ENCODE measurements at places on chromosomes 3 and 15.

- DNase-seq, result peak; percentile 59
Observed at GRCh38 chr3:87082796-87083440, 92.0 kb upstream of the VGLL3 start.

DNA sequence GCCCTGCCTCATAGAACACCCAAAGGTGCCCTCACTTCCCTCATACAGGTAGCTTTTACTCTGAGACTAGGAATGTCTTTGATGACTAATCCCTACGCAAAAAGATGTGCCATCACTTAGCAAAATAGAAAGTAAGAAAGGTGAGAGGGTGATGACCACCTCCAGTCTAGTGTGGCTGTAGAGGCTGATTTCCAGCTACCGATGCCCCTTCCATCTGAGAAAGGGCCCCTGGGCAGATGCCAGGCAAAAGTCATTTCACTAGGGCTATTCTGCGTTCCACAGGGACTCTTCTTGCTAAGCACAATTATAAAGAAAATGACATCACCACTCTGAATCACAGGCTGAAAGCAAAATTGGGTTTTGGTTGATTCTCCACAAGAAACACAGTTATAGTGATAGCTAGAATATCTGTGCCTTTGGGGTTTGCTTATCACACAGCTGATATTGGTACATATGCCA is 77.4 kb downstream of the RBPMS2 start:
- peak; percentile 72 for DNase-seq

- peak; percentile 66 for DNase-seq
Observed at GRCh38 chr3:45665101-45665572, 24.1 kb upstream of the SACM1L start.

DNA sequence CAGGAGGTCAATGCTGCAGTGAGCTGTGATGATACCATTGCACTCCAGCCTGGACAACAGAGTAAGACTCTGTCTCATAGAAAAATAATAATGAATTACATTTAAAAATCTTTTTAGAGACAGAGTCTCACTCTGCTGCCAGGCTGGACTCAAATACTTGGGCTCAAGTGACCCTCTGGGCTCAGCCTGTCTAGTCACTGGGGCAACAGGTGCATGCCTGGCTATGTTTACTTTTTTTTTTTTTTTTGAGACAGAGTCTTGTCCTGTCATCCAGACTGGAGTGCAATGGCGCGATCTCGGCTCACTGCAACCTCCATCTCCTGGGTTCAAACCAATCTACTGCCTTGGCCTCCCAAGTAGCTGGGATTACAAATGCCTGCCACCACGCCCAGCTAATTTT is 8.0 kb upstream of the PLEKHO2 start:
- DNase-seq, result no peak

GRCh38 chr15:89428246-89428645 is 68.1 kb downstream of the RHCG start:
- no peak for DNase-seq

DNA sequence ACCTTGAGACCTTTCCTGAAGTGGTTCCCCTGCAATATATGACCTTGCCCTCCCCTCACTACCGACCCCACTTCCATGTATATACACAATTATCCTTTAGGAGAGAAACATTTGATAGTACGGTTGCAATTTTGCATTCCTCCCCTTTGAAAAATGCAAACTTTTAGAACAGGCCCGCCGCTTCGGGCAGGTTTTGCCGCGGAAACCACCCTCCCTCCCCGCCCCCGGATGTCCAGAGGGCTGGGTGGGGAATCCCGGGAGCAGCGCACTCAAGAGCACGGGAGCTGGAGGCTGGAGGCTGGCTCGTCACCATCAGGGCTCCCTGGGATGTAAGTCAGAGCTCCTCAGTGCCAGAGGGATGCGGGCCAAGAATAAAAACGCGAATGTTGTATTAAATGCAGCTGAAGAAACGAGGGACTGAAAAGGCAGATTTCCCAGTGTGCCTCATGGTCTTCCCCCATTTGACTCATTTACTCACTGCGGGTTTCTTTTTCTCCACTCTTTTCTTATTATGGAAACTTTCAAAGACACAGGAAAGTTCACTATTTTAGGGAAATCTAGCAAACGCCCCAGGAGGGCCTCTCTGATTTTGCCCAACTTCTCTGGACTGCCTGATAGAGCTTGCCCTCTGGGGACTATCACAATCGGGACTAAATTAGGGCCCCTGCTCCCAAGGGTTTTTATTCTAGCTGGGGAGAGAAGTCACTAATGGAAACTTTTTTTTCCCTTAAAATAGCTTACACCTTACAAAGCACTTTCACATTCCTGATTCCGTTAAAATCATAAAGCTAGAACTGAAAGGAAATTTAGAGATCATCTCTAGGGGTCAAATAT is 2.9 kb upstream of the USP3 start:
- peak; percentile 87 for DNase-seq

GRCh38 chr3:72177075-72178050 is 392.4 kb upstream of the PROK2 start:
- peak; percentile 42 for DNase-seq

- peak; percentile 88 for DNase-seq
Observed at GRCh38 chr3:45145681-45146614, at the start of gene CDCP1. Gene CDCP1 (minus strand): TSS chr3:45146378. CDS start chr3:45146287, 91 bp downstream.

DNA sequence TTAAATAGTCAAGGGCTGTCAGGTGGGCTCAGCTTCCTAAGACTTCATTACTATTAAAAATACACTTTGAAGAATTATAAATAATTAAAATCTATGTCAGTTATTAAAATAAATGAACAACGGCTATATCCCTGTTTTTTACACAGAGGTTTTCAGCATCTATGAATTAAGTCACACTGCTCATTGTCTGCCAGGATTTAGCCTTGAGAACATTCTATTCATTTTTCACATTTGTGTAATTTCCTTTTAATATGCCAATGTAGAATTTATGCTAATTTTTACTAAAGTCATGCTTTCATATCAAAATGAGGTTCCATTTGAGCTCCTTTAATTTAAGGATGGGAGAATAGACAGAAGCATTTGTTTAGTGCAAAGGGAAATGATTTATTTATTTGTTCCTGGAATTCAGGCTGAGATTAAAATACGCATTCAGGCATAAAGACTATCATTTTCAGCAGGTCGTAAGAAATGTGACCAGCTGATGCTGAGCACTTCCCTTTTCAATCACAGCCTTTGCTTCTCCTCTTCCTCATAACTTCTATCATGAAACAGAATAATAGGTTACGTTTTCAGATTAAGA is 345.1 kb downstream of the MFSD1 start:
- no peak for DNase-seq

DNA sequence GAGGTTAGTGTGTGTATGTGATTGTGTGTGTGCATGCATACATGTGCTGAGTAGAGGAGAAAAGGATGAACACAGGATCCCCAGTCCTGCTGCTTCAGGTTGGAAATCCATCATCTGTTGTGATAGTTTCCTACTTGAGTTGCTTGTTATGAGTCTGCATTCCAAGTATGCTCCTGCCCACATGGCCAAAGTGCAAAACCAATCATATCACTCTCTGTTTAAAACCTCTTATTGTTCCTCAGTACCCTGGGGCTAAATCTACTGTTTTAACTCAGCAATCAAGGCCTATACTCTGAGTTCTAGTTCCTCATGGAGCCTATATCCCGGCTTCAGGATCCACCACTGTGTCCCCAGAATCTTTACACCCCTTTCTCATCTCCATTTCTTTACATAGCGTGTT is 139.9 kb upstream of the TLE3 start:
- DNase-seq, result no peak

- peak; percentile 89 for DNase-seq
Observed at GRCh38 chr15:83784975-83785374, 131.1 kb downstream of the ADAMTSL3 start.

DNA sequence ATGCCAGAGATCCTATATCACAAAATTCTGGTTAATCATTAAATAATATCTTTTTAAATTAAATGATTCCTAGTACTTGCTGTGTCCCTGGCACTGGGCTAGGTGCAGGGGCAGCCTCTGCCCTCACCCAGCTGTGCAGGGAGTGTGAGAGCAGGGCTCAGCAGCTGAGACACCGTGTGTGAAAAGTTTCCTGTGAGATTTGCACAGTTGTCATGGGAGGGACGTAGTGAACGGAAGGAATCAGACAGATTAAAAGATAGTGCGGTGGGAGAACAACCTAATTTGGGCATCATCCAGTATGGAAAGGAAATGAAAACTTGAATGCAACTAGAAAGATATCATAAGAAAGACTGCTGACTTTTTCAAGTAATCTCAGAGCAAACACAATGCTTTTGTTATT is 204.1 kb downstream of the SSR3 start:
- DNase-seq, result no peak

- peak; percentile 34 for DNase-seq
Observed at GRCh38 chr3:128706086-128706615, 19.8 kb upstream of the RAB7A start.

GRCh38 chr3:193780810-193781478 is 187.9 kb downstream of the OPA1 start:
- DNase-seq, result peak; percentile 83

DNA sequence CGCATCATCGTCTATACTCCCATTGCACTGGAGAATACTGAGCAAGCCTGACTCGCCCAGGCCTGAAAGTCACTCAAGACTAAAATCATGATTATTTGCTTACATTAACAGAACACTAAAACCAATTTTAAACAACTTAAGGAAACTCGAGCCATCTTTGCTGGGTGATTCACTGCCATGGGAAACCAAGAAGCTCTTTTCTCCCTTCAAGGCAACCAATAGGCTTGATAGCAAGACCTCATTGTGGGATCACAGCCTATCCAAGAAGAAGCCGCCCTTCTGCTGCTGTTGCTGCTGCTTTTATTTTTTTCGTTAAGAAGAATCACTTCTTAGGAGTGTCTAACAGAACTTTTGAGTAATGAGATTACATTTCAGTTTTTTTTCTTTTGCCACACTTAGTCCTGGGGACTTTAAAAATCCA is 479.4 kb downstream of the FOXP1 start:
- DNase-seq, result peak; percentile 35

GRCh38 chr15:70818580-70818979 is 35.4 kb downstream of the LARP6 start:
- no peak for DNase-seq

DNA sequence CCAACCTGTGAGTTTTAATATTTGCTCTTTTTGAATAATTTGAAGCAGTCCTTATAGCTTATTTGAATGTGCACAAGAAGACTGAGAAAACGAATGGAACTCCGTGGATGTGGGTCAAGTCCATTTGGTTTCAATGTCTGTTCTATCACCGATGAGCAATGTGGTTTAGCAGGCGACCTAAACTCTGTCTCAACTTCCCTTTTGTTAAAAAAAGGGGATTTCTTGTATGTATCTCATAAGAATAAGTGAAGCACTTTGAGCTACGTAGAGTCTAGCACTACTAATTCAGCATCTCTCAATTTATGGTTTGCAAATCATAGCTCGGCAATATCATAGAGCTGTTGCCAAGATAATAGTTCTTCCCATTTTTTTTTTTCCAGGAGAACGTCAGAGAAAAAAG is 4.6 kb upstream of the SKIL start:
- DNase-seq, result no peak

- no peak for DNase-seq
Observed at GRCh38 chr15:78810003-78810361, 1.3 kb downstream of the ADAMTS7 start.

DNA sequence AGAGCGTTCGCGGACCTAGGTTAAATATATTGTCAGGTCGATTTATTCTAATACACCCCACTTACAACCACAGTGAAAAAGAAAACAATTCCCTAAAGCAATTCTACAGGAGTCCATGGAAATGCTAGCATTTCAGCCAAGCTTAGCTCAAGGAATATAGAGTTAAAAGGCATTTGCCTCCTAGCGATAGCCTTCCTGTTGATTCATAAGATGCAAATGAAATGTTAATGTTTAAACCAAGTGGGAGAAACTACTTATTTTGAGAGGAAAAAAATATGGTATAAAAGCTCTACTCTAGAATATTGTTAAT is 1.7 kb upstream of the ALCAM start:
- peak; percentile 81 for DNase-seq

DNA sequence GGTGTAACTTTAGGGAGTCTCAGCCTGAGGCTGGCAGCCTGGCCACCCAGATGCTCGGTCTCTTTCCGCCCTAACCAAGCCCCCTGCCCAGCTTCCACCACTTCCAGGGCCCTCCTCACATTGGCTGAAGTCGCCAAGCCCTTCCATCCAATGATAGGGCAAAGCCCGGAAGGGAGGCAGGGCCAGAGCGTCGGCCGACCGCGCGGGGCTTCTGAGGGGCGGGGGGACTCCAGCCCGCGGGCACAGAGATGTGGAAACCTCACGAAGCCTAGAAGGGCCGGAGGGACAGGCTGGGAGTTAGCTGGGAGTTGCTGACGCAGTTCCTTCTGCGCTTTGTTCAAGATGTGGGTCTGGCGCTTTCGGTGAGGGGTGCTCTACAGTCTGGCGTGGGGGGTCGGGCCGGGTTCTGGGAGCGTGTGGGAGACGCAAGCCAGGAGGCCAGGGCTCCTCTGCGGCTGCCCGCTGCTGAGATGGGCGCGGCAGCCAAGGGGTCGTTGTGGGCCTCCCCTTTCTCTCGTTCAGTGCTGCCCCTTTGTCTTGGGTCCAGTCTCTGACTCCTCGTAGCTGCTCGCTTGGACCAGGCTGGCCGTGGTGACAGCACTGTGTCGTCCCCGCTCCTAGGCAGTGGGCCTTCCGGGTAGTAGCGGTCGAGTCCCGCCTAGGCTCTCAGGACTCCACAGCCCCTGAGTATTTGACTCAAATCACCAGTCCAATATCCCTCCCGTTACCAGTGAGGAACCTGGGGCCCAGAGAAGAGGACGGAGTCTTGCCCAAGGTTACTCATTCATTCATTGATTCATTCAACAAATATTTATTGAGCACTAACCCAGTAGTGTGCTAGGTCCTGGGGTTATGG is at the start of gene ZNF660:
Gene ZNF660, plus strand, starts transcription at position 319 of the 856 bp plus-strand sequence. CDS start 9,230 bp downstream, outside the sequence.
- peak; percentile 78 for DNase-seq

GRCh38 chr3:56468184-56469106 is at the start of gene ERC2:
Gene ERC2 (minus strand): TSS chr3:56468467.
- peak; percentile 86 for DNase-seq

- no peak for DNase-seq
Observed at GRCh38 chr15:57256939-57257338, 119.4 kb upstream of the CGNL1 start.

- no peak for DNase-seq
Observed at GRCh38 chr3:188510366-188510765, 356.4 kb downstream of the LPP start.

DNA sequence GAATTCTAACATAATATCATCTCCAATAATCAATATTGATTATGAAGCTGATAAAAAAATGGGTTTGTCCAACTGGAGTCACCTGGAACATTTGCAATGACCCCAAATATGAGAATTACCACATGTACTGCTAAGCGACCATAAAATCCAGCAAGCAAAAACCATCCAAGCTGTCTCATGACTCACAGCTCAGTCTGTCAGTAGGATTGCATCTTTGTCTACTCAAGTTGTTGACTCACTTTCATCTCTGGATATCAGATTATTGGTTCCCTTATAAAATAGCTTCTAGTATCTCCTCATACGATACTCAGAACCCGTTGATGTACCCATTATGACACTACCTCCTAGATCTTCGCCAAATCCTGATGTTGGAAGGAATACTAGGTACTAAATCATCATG is 209.8 kb upstream of the ATP11B start:
- peak; percentile 18 for DNase-seq
